ENCODE measurements at places on chromosomes 7 and 10. TPM values are rescaled to one million over a fixed set of nuclear protein-coding genes. Genes with fewer than 3 reads are reported as not detected.

The AKR1C3 gene
- 173 TPM for total RNA-seq

The HOXA11 gene
- 0.13 TPM for total RNA-seq

The PTPN20 gene
- total RNA-seq = 0.76 TPM

The KCNIP2 gene
- total RNA-seq = 0.13 TPM

The ST8SIA6 gene
- total RNA-seq = 0.25 TPM

The TPK1 gene
- 16.4 TPM for total RNA-seq

The HMX2 gene
- not detected for total RNA-seq

The CRYGN gene
- total RNA-seq = not detected

The MPP7 gene
- total RNA-seq = 11.5 TPM

The FAM200A gene
- total RNA-seq = 4.7 TPM

The RNLS gene
- total RNA-seq = 0.39 TPM

The LEP gene
- total RNA-seq = not detected

The GPR85 gene
- total RNA-seq = under 0.01 TPM

The TLX1 gene
- not detected for total RNA-seq
